ENCODE measurements at places on chromosomes 6 and 20.

DNA sequence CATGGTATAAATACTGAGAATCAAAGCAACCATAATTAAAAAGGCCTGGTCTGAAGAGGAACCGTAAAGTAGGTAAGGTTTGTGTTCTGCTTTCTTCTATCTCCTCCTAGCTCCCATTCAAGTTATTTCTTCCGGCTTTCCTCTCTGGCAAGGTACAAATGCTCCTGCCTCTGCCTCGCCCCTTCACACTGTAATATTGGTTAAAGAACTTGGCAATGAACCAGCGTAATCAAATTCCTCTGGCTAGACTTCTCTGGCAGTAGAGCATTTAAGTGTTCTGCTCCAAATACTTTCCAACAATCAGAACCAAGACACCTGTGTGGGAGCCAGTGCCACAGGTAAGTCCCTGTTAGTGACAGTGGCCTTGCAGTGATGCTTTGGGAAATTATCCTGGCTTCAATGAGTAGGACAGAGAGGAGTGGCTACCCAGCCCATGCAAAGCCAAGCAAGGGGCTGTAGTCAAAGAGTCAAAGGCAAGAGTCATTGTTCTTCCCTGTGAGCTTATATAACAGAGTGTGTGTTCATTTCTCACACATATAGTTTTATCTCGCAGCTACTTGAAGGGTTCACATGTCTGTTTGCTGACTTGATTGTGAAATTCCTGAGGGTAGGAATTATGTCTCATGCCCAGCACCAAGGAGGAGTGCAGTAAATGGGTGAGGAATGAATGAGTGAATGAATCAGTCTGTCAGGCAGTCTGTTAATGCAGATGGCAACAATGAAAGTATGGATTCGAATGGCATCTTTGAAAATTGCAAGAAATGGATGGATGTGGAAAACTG, 329.3 kb downstream of the NRN1 start:
- peak; percentile 11 for DNase-seq

GRCh38 chr20:62773845-62774714, 22.2 kb upstream of the MRGBP start:
- DNase-seq: no peak

DNA sequence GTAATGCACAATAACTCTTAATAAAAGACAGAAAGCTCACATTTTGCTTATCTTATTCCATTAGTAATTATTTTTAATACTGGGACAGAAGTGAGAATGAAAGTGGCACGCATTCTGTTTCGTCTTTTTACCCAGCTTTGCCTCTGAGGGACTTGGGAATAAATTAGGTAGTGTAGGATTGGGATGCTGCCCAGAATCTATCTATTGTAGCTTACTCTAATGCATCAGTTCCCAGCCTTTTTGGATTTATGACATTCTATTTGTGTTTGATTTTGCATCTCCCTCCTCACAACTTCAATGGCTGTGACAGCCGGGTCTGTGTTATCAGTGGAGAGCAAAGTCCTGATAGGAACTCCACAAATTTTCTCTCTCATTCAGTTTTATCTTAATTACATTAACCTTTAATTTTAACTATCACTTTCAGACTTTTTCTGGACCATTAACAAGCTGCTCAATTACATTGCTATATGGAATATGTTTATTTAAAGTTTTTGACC, 62.9 kb upstream of the TULP4 start:
- no peak for DNase-seq

GRCh38 chr6:142938510-142938909, 6.5 kb downstream of the HIVEP2 start:
- no peak for DNase-seq

- peak; percentile 93 for DNase-seq
Measured at GRCh38 chr20:44642203-44643153, 9.0 kb downstream of the ADA start.

DNA sequence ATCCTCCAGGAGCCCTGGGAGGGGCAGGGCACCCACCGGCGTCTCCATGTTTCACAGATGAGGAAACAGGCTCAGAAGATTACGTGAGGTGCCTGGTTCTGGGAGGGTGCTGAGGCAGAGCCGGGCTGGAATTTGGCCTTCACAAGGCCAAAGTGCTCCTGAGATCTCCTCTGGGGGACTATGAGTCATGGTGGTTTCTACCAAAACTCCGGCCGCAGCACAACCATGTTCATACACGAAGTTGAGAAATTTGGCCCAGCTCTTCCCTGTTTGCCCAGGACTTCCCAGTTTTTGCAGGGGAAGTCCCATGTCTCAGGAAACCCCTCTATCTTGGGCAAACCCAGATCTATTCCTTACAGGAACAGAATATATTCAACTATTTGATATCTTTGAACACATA, 172.9 kb upstream of the CDYL start:
- DNase-seq: peak; percentile 64

- DNase-seq: no peak
Measured at GRCh38 chr20:44208165-44208564, 2.4 kb downstream of the OSER1 start.

DNA sequence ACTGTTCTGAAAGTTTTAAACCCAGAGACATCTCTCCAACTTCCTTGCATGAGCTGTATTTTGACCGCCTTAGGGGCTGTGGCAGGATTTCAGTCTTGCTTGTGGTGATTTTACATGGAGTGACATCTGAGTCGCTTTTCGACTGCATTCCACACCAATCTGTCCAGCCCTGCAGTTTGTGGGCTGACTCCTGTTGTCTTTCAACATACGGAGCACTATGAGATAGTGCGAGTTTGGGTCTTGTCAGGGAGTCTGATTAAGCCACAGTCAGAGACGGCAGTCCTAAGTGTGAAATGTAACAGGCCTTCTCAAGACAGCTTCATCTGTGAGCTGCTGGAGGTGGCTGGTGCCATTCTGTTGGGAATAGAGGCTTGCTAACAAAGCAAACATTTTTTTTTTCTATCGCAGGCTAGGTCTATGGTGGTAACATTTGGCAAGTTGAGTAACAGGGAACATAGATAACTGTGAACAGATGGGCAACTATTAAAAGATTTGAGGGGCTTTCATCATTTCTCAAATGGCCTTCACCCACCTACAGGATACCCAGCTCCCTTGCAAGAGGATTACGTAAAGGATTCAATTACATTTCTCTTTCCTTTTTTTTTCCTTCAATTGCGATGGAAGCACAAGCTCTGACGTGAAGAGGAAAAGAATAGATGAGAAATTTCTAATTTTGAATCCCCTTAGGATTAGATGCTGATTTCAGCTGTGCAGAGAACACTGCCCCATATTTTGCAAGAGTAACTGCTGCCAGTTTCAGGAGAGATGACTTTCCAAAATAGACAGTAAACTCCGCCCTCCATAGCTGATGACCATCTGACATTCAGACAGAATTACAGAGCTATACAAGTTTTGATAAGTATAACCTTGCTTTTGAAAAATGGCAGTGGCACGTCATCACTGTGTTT, 25.1 kb downstream of the CAP2 start:
- DNase-seq: peak; percentile 73

- no peak for DNase-seq
Measured at GRCh38 chr6:37548067-37548674, 48.5 kb upstream of the CCDC167 start.

GRCh38 chr20:33549229-33549999, 59.5 kb downstream of the CBFA2T2 start:
- no peak for DNase-seq
